Midbrain (tissue), 1 donor: ENCODE measurements at places on chromosomes 12 and 14.
A peak's percentile ranks its signal among the peaks of the same experiment; 100 is the strongest.

GRCh38 chr12:93214523-93215289 lies 163.0 kb upstream of the NUDT4 start:
- DNase-seq: no peak

- DNase-seq: no peak
These were observed 51.7 kb upstream of the KICS2 start for GRCh38 chr12:64273527-64274403.

GRCh38 chr14:71582705-71583104 lies 349.5 kb upstream of the RGS6 start:
- no peak for DNase-seq

GRCh38 chr14:83006121-83006670 lies 1472.5 kb upstream of the SEL1L start:
- no peak for DNase-seq

- DNase-seq: no peak
These were observed 11.2 kb downstream of the DHRS7 start for GRCh38 chr14:60153991-60154390.

DNA sequence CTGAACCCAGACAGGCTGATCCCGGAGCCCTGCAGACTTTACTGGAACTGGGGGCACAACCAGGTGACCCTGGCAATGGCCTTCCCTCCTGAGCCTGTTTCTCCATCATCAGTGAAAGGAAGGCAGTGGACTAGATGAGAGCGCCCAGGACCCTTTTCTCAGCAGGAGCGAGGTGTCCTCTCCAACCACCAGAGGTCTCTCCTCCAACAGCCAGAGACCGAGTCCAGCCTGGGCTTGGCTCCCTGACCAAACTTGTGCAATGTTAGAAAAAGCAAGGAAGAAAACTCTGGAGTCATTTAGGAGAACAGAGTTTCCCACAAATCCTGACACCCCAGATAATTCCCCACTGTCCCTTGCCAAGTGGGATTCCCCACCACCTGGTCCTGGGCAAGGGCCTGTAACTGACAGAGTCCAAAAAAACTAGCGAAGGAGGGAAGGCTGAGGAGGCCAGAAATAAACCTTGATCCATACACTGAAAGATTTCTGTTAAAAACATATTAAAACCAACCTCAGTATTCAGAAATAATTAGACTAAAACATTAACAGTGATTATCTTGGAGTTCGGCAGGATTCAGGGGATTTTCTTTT lies 9.0 kb downstream of the RPS6KL1 start:
- DNase-seq: peak; percentile 73

DNA sequence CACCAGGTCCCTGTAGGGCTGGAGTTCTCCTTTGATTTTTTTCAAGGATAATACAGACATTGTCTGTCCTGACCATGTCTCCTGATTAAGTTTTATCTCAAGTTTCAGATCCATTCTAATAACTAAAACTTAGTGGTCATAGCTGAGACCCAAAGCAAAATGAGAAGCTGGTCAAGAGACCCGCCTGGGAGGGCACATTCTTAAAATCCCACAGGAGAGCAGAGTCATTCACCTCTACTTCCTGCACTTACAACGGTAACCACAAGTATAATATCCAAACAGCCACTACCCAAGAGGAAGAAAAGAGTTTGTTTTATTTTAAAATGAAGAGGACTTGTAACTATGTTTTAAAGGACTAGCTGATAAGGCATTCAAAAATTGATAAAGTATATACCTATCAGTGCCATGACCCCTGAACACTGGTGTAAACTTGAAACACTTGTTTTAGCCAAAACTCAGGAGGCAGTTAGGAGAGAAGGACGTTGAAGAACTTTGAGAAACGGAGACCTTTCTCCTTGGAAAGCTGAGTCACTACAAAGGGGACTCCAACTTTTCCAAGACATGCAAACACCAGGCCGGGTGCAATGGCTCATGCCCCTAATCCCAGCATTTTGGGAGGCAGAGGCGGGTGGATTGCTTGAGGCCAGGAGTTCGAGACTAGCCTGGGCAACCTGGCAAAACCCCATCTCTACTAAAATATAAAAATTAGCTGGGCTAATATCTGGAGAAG lies 478.2 kb downstream of the GLT1D1 start:
- DNase-seq: no peak

DNA sequence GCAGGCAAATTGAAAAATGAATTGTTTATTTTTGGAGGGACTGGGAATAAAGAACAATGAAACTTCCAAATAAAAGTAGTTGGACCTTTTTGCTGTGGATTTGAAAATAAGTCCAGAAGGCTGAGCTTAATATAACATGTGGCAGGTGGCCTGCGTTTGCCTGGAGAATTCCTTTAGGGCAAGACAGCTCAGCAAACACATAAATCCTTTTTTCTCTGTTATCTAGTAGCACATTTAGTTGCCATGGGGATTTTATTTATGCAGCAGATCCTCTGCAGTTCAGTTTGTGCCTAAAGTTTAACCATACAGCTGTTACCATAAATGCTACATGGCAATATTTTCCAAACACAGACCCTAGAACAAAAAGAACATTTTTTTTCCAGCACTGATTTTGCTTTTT lies 180.0 kb downstream of the NPAS3 start:
- DNase-seq: no peak

DNA sequence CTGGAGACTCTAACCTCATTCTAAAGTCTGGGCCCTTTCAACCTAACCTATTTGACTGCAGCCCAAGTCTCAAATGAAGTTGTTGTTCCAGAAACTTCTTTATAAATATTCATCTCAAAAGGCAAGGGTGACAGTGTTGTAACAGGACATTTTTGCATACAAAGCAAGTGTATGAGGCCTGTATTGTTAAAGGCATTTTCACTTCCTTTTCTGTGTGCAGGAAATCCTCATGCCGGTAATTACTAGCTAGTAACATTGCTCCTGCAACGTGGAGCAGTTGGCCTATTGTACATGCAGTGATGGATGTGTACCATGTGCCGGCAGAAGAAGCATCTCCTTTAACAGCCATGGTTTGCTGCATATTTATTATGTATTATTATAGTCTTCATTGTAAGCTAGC lies 156.5 kb upstream of the RMST start:
- DNase-seq: no peak

DNA sequence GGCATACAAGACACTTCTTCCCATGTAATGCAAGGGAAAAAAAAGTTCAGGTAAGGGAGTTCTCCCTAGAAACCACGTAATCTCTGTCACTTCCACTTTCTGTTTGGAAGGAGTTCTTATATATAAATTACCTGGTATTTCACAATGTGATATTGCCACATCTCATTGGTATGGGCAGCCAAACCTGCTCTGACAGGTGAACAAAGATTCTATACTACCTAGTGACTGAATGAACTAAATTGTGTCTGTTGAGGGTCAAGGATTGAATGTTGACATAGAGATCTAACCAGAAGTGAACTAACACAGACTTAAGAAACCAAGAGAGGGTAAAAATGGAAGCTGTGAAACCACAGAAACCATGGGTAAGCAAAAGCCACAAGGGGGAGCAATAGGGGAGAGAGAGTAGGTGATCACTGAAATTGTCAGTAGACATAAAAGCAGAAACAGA lies 161.3 kb downstream of the RPL10L start:
- DNase-seq: no peak

GRCh38 chr12:12007001-12007712 lies 63.6 kb upstream of the BCL2L14 start:
- no peak for DNase-seq

- no peak for DNase-seq
These were observed 111.1 kb upstream of the PLEKHA5 start for GRCh38 chr12:19018302-19018970.

GRCh38 chr14:64845878-64846277 lies 33.8 kb downstream of the SPTB start:
- no peak for DNase-seq

DNA sequence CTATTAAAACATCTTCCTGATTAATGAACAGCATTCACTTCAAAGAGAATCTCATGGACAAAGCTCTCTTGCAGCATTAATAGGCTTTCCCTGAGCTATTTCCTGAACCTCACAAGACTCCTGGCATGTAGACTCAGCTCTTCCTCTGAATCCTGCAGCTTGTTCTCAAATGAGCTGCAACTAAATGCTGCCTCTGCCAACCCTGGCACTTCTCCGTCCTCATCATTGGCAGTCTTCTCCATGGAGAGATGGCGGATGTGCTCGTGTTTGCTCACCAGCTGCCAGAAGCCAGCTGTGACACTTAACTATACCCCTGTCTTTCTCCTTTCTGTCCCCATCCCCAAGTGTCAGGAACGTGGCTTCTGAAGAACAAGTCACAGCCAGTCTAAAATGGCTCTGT lies 232.1 kb downstream of the FOXN3 start:
- DNase-seq: peak; percentile 38

GRCh38 chr12:52180971-52181628 lies 10.7 kb downstream of the KRT80 start:
- DNase-seq: no peak

GRCh38 chr12:71315328-71315985 lies 124.1 kb upstream of the LGR5 start:
- DNase-seq: no peak

DNA sequence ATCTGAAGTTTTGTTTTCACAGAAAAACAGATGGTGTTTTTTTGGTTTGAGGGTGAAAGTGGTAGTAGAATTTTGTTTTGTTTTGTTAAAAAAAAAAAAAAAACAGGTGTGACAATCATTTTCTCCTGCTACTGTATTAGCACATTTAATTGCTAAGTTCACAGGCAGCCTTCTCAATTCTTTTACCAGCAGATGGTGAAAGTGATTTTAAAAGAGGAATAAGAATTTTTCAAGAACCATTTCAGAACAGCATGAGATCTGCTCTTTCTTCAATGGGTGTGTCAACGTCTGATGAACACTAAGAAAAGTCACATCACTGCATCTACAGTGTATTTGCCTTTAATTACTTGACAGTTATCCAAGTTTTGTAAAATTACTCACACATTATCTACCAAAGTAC lies 303.7 kb upstream of the USP15 start:
- DNase-seq: no peak

- no peak for DNase-seq
These were observed 58.6 kb downstream of the TBX3 start for GRCh38 chr12:114625294-114625851.

- DNase-seq: no peak
These were observed 60.9 kb upstream of the ZFP36L1 start for GRCh38 chr14:68853749-68854148.

DNA sequence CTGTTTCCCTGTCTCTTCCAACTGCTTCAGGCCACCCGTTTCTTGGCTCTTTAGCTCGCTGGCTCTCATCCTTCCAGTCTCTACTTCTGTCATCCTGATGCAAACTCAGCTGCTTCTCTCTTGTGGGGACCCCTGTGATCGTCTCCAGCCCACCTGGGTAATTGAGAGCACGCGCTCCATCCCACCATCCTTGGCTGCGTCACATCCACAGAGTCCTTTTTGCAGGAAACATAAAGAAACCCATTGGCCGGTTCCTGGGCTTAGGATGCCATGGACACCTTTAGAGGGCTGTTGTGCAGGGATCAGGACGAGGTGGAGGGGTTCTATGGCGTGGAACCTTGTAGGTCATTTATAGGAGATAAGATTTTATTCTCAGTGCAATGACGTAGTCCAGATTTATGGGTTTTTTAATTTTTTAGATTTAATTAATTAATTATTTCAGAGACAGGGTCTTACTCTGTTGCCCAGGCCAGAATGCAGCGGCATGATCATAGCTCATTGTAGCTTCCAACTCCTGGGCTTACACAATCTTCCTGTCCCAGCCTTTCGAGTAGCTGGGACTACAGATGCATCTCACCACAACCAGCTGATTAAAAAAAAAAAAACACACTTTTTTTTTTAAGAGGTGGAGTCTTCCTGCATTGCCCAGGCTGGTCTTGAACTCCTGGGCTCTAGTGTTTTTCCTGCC lies 82.6 kb downstream of the CCDC92 start:
- DNase-seq: no peak

- no peak for DNase-seq
These were observed 53.4 kb downstream of the RGS6 start for GRCh38 chr14:71985538-71986189.

- DNase-seq: no peak
These were observed 583 bp downstream of the DNAH10 start for GRCh38 chr12:123762715-123763052.

- DNase-seq: no peak
These were observed 87.7 kb downstream of the GLT1D1 start for GRCh38 chr12:128940974-128941373.

DNA sequence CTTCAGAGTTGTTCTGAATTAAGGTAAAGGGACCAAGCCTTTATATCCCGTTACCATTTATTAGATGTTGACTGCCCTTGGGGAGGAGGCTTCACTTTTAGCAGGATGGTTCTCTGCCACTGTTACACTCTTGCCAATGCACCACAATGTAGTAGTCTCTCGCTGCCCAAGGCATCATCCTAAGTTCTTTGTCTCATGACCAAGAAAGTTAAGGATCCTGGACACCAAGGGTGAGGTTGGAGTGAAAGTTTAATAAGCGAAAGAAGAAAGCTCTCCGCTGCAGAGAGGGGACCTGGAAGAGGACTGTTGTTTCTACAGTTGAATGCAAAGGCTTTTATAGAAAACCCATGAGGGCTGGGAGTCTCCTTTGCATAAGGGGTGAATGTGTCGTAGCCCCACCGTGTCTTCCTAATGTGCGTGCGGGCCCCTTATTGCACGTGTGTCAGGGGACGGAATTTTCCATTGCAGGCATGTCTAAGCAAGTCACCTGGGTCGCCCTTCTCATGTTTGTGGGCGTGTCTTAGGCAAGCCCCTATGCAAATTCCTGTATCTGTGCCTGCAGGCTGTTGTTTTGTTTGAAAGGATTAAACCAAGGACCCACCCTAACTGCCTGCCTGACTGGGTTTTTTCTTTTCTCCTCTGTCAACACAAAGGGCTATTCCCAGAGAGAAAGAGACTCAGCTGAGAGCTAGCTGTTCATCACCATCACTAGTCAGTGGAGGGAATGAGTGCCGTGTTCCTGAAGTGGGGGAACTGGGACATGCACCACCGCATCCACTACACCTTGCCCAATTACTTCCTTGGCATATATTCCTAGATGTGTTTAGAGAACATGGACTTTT lies 17.6 kb upstream of the RNASE1 start:
- no peak for DNase-seq

DNA sequence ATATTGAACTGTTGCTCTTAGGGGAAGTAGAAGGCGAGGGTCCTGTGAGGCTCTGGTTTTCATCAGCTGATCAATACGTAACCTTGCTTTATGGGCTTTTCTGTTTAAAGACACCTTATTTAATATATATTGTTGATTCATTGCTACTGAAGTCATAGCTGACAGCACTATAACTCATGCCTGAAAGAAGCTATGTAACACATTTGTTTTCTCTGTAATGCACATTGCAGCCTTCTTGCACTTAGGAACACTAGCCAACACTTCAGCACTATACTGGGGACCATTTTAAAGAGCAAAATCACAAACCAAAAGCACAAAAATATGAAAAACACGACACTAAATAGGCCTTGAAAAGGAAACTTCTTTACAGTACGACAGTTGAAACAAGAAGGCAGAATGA lies 135.7 kb downstream of the TTC6 start:
- DNase-seq: no peak

- no peak for DNase-seq
These were observed 87.6 kb upstream of the EGLN3 start for GRCh38 chr14:34038358-34039057.

DNA sequence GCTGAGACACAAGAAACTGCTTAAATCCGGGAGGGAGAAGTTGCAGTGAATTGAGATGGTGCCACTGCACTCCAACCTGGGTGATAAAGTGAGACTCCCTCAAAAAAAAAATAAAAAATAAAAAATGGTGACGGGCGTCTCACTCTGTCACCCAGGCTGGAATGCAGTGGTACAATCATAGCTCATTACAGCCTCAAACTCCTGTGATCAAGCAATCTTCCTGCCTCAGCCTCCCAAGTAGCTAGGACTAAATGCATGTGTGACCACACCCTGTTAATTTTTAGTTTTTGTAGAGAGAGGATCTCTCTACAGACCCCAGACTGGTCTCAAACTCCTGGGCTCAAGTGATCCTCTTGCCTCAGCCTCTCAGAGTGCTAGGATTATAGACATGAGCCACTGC lies 9.1 kb downstream of the SNX6 start:
- DNase-seq: no peak
